Body of pancreas (tissue), 4 donors: ENCODE measurements at places on chromosomes 2 and 18.

GRCh38 chr18:41324020-41324791 lies 630.8 kb upstream of the PIK3C3 start:
- no peak for DNase-seq

DNA sequence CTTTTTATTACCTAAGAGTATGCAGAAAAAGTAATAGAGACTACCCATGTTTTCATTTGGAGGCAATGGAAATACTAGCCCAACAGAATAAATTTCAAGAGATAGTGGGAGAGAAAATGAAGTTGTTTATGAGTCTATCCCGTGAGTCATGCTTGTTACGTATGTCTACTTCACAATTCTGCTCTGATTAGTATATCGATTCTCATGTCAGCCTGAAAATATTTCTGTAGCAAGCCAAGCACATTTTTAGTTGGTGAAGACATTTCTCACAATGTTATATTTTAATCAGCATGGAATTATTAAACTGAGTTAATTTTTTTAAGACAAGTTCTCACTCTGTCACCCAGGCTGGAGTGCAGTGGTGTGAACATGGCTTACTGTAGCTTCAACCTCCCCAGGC lies 346.1 kb downstream of the RPRM start:
- DNase-seq, result no peak

- no peak for DNase-seq
These were observed 41.8 kb upstream of the KLF11 start for GRCh38 chr2:10001586-10001985.

DNA sequence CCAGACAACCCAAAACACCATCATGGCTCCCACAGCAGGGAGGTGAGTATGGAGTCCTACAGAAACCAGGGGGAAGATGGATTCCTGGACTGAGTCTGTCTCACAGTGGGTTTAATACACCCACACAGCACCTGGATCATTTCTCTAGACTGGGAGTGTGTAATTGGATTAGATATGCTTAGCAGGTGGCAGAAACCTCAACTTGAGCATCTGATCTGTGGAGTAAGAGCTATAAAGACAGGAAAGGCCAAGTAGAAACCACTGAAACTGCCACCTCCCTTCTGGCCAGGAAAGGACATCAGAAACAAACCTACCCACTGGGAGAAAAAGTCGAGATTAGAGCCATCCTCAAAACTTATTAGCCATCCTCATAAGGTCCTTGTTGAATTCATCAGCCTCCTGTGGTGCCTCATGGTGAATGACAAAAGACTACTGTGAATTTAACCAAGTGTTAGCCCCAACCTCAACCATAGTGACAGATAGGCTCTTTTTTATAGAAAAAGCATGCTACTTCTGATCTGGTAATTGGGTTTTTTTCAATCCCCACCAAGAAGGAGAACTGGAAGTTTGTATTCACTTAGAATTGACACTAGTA lies 28.1 kb upstream of the CHST9 start:
- DNase-seq, result no peak

GRCh38 chr2:217836901-217837491 lies 165.8 kb downstream of the TNS1 start:
- DNase-seq, result peak; percentile 44

- DNase-seq, result no peak
These were observed 28.0 kb downstream of the MRO start for GRCh38 chr18:50791599-50792438.

DNA sequence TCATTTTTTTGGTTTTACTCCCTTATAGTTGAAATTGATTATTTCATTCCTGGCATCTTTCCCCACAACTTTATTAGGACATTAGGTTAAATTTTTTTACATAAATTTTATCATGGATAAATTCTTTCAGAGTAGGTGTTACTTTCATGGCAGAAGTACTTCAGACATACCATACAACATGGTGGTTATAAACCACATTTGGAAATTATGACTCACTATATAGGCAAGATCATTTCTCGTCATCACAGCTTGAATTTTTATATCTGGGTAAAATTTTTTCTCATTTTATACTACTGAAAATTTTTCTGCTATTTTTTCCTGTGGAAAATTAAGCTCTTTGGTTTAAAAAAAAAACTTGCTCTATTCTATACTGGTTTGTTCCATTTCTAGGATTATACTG lies 111.9 kb upstream of the COL5A2 start:
- DNase-seq, result no peak

DNA sequence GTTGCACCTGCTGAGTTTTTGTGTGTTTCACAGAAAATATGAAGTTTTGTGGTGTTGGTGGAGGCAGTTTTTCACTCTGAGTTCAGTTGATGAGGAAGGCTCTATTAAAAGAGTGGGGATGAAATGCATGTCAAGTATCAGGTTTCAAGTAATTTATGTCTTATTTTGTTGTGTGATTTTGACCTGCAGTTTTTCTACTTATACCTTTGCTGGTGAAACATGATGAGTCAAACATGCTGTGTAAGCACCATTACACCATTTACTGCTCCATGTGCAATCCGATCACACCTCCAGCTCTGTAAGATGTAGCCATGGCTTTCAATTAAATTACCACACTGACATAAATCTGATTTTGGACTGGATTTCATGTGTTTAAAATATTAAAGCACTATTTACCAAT lies 174.5 kb upstream of the ZEB2 start:
- no peak for DNase-seq

- no peak for DNase-seq
These were observed 5.0 kb downstream of the RFX8 start for GRCh38 chr2:101469863-101470262.

- DNase-seq, result no peak
These were observed 152.0 kb upstream of the PGAP1 start for GRCh38 chr2:197078535-197078934.

DNA sequence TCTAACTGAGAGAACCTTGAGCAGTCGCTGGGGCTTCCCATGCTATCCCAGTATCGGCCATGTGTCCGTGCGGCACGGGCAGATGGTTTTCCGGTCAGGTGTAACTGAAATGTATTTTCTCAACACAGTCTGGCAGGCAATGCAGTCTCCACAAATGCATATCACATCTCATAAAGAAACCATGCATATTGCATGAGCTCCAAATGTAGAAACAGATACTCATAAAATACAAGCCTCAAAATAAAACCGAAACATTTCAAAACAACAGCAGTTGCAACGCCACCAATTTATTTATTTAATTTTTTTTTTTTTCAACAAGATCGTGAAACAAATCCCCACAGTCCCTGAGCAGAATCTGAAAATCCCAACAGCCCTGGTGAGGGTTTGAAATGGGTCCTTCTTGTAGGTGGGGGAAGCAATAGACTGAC lies 299.4 kb downstream of the LPIN1 start:
- DNase-seq, result no peak

DNA sequence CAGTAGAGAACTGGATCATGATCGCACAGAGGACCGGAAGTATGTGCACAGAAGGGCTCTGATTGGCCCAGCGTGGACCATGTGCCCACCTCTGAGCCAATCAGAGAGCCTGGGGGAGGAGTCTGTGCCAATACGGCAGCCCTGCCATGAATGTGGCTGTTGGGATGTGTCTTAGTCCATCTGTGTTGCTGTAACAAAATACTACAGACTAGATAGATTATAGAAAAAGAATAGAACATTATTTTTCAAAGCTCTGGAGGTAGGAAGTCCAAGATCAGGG lies 132.0 kb downstream of the NDUFA10 start:
- no peak for DNase-seq

GRCh38 chr2:231884438-231885140 lies 41.6 kb downstream of the NPPC start:
- DNase-seq, result no peak

DNA sequence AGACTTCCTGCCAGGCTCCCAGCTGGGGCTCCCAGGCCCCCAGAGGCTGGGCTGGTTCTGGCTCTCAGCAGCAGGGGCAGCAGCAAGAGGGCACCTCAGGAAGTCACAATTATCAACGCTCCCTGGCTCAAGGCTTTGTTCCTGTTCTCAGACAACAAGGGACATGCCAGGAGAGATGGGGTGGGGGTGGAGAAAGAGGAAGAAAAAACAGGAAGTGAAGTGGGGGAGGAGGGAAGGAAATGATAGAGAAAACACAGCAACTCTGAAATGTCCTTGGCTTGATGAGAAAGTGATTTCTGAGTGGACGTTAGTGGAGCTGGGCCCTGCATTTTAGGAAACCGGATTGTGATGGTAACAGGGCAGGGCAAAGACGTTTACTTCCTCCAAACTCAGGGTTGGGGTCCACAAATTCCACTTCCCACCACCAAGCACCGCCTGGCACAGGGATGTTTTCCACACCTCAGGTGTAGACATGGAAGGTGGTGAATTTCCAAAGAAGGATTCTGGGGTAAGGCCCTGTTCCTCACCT lies 40.4 kb downstream of the CYRIA start:
- DNase-seq, result no peak

DNA sequence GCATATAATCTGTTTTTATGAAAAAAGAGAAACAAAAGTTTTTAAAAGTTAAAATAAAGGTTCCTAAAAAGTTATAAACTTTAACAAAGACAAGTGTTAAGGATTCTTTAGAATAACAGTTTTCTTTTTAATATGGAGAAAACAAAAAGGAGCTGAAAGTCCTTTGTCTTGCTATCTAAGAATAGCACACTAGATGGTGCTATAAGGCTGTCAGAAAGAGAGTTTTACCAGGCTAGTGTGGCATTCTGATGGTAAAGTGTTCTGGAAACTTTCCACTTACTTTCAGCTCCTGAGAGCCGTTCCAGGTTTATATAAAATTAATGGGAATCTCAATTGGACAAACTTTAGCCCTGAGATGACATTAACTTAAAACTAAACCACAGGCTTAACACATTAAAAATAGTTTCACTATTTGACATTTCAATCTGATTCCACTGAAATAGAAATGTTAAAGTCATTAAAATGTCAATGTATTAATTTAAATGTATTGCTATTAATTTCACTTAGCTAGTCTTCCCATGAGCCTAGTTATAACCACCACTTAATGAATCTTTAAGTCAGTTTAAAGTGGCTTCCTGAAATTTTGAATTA lies 3.7 kb downstream of the FBXO48 start:
- DNase-seq, result no peak

- no peak for DNase-seq
These were observed 122.1 kb downstream of the ARL4C start for GRCh38 chr2:234374736-234375135.

DNA sequence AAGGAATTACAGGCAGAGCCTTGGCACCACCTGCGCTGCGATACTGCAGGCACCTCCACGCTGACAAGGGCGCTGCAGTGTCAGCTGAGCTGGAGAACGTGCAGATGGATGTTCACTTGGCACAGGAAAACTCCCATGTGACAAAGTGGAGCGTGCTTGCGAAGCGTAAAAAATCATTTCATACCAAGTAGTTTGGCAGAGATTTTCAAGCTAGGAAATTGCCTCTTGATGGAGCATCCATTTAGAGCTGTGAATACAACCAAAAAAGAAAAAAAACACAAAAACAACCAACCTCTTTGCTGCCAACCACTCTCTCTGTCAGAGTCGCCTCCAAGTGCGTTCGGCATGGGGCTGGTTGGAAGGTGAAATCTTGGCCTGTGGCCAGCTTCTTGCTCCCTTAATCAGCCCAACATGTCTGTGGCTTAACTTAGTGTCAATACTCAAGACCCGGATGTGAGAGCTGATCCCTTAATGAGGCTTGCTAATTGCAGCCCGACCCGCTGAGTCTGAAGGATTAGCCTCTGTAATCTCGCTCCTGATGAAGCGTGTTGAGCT lies 38.1 kb downstream of the ACOXL start:
- no peak for DNase-seq

- no peak for DNase-seq
These were observed 138.1 kb downstream of the DTNA start for GRCh38 chr18:34848156-34848555.

DNA sequence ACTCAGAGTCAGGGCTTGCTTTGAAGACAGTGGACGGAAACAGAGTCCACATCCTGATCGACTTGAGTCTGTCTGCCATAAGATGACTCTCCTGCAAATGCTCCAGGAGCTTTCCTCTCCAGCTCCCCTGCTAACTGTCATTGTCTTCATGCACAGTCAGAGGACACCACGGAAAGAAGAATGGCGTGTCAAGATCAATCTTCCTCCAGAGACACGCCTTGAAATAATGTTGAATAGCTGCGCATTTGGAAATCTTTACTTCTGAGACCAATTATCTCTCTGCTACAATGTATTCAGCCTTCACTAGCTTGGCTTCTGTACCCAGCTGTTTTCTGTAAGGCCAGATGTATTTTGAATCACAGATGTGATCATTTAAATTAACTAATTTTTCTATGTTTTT lies 457.2 kb downstream of the CDH2 start:
- DNase-seq, result no peak

DNA sequence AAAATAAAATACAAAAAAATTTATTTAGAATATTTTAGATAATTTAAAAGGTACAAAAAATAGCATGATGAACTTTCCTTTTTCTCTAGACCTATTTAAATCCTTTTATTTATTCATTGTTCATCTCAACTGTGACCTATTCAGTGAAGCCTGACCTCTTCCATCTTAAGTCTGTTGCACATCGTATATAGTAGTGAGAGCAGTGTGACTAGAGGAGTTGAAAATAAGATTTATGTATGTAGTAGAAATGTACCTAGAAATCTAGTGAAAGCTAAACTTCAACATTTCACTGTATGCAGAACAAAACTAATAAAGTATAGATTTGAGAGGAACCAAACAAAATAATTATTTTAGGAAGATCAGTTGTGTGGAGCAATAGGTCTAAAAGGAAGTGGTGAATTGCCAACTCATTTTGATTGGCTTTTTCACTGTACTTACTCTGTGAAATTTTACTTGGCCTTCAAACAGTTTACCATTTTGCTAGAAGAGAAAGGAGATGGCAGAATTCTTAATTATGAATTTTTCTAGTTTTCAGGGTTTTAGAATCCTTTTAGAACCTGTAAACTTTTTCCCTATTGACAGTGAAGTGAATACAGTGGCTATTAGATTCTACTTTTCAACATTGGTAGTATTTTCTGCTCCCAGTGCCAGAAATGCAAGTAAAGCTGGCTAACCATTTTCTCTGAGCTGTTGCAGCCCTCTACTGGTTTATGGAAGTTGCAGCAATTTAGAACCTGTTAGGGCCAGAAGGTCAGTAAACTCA lies 11.0 kb downstream of the ANKRD12 start:
- DNase-seq, result peak; percentile 60

- DNase-seq, result no peak
These were observed 5.3 kb upstream of the DTNA start for GRCh38 chr18:34704823-34705222.

- no peak for DNase-seq
These were observed 11.4 kb downstream of the SESTD1 start for GRCh38 chr2:179253226-179253625.

- DNase-seq, result peak; percentile 66
These were observed 61.8 kb upstream of the STK17B start for GRCh38 chr2:196233021-196233804.

DNA sequence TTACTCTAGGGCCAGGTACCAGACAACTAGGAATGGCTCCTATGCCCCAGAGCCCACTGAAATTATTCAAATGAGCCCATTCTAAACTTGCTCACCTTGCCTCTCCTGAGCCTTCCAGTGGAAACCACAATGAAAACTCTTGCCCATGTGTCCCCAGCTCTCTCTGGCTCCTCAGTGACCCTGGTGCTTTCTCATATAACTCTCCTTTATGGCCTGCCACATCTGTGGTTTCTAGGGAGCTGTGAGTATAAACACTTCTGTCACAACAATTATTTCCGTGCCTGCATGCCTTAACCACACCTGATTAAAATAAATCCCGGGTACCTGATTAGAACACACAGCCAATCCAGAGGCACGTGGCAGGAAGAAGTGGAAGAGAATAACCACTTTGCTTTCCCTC lies 333.0 kb upstream of the SPRED2 start:
- no peak for DNase-seq

GRCh38 chr18:66638856-66639629 lies 35.2 kb upstream of the CDH19 start:
- DNase-seq, result no peak

- no peak for DNase-seq
These were observed 141.5 kb downstream of the COPS8 start for GRCh38 chr2:237227190-237227589.
